ENCODE measurements at places on chromosomes 5 and 9.

GRCh38 chr5:143064676-143065075, 294.5 kb downstream of the ARHGAP26 start:
- DNase-seq, result no peak

DNA sequence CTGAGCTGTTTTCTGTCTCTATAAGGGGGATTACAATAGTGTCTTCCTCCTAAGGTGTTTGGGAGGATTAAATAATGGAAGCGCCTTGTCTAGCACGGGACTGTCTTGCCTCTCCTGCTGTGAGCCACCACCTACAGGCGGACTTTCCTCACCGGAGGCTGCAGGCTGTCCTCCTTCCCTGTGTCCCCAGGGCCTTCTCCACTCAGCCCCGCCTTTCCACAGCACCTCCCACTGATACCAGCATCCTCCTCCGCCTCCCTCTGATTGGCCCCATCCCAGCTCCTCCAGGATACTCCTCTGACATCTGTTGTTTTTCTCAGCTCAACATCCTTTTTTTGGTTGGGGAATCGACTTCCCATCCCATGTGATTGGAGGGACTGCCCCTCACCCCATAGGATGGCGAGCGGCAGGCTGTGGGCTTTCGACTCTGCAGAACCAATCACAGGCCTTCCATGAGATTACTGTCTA, 851 bp upstream of the ZDHHC12 start:
- DNase-seq, result no peak

GRCh38 chr5:131488463-131488862, 146.6 kb downstream of the RAPGEF6 start:
- no peak for DNase-seq

- DNase-seq, result no peak
Observed at GRCh38 chr9:23635276-23635675, 190.8 kb downstream of the ELAVL2 start.

- no peak for DNase-seq
Observed at GRCh38 chr9:109421026-109421970, 76.8 kb downstream of the PTPN3 start.

GRCh38 chr5:22557251-22557650, 295.9 kb downstream of the CDH12 start:
- DNase-seq, result no peak

DNA sequence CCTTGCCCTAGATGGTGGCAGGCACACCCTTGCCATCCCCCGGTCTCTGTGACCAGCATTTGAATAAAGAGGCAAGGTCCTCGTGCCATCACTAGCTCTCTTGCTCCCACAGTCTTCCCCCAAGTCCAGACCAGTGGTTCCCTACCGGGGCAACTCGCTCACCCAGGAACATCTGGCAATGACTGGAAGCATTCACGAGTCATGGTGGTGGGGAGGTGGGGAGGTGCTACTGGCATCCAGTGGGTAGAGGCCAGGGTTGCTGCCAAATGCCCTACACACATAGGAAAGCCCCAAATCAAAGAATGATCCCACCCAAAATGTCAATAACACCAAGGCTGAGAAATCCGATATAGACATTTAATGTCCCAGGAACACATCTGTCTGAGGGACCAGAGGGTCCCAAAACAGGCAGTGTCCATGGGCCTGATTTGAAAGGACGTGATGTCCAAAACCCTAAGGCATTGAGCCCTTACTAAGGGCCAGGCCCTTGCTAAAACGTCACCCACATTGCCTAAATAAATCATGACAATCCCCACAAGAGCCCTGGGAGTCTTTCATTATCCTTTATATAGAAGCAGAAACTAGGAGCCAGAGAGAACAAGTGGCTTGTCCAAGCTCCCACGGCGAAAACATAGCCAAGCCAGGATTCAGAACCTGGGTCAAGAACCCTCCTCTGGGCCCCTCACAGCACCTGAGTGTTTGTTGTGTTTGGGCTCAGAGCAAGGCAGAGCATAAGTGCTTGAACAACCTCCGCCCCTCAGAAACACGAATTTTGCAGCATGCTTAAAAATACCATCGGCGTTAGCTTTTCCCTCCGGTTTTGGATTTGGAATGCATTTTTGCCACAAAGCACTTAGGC, 119.3 kb upstream of the WWC1 start:
- DNase-seq, result no peak

GRCh38 chr5:33789567-33789957, 102.2 kb downstream of the ADAMTS12 start:
- no peak for DNase-seq

Measured in activated CD4-positive, alpha-beta T cell treated with anti-CD3 and anti-CD28 coated beads, Interleukin-2, amount 50 U/mL, for 24 hours (primary cell).